ENCODE measurements at places on chromosomes 5 and 9.

- DNase-seq: no peak
Observed at GRCh38 chr5:160044967-160045366, 36.0 kb downstream of the TTC1 start.

GRCh38 chr5:133817456-133817855 lies 151.0 kb downstream of the C5orf15 start:
- no peak for DNase-seq

DNA sequence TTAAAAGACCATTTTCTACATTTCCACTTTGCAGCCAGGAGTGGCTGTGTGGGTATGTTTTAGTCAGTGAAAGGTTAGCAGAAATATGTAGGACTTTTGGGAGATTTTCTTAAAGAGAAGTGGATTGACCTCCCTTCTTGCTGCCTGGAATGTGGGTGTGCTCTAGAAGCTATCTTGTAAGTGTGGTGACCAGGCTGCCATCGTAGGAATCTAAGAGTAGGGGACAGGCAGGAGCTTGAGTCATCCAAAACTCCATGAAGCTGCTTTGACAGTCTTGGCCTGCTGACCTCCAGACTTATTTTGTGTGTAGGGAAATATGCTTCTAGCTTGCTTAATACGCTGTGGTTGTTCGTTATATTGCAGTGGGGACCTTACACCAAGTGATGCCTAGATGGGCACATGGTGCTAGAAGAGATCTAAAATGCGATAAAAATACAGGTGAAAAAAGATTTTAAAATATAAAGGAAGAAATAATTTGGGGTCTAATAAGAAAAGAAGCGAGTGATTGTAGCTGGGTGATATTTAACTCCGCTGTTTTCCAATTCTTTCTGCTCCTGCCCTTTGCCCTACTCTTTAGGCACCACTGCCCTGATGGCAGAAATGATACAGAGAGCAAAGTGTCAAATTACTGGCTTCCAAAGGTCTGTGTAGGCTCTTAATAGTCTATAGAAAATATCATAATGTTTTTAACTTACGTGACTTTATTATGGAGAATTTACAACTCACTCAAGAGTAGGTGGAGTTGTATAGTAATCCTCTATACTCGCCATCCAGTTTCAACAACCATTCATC lies 298.2 kb upstream of the ZNF608 start:
- DNase-seq: no peak

DNA sequence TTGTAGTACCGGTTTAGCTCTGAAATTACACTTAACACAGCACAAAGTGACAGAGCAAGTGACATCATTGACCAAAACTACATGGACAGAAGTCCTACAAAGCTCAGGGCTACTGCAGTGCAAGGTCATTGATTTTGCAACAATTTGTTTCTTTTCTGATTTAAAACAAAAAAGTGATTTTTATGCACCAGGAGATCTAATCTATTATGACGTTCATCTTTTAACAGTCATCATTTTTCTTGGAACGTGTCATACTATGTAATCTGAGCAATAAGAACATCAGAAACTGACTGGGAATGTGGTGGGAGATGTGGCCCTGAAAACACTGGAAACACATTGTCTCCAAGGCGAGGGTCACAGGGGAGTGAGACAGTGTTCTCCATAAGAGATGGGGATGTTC lies 17.4 kb upstream of the ZFAND5 start:
- no peak for DNase-seq

DNA sequence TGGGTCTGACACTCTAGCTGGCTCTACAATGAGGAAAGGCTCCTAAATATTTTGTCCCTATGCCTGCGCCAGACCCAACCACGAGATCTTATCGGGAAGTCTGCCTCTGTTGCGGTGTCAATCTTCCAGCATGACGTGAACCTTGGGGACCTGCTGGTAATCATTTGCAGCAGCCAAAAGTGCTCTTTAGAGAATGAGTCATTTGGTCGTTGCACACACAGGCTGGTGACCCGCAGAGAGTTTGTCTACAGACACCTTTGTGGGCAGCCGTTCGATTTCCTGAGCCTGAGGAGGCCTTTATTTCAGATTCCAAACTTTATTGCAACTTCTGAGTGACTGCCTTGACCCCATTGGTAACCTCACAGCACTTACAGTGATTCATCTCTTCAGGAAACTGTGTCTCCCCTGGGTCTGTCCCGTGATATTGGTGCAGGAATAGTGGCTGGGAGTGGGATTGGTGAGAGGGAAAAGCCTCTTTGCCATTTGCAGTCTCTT lies 326.1 kb downstream of the NSG2 start:
- DNase-seq: no peak

DNA sequence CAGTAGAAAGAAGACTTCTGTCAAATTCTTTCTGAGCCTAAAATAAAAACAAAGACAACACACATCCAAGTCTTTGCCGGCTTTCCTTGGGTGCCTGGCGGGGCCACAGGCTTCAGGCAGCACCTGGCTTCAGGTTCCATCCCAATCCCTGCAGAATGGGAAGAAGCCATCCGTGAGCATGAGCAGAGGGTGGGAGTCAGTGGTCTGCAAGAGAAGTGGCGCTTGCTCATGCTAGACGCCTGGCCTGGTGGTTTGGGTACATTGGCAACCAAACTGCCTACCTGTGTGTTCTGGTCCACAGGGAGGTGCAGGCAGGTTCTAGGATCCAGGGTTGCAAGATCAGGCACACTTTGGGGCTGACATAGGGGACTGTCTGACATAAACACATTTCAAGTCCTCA lies 47.6 kb upstream of the RETREG1 start:
- no peak for DNase-seq
